ENCODE measurements at places on chromosomes 1 and 21.
A peak's percentile ranks its signal among the peaks of the same experiment; 100 is the strongest.

- DNase-seq: no peak
Observed at GRCh38 chr21:27787046-27787445, 820.2 kb upstream of the ADAMTS5 start.

- DNase-seq: no peak
Observed at GRCh38 chr1:78184460-78185072, 138.8 kb downstream of the GIPC2 start.

- DNase-seq: no peak
Observed at GRCh38 chr1:211684331-211684730, 8.9 kb upstream of the NEK2 start.

DNA sequence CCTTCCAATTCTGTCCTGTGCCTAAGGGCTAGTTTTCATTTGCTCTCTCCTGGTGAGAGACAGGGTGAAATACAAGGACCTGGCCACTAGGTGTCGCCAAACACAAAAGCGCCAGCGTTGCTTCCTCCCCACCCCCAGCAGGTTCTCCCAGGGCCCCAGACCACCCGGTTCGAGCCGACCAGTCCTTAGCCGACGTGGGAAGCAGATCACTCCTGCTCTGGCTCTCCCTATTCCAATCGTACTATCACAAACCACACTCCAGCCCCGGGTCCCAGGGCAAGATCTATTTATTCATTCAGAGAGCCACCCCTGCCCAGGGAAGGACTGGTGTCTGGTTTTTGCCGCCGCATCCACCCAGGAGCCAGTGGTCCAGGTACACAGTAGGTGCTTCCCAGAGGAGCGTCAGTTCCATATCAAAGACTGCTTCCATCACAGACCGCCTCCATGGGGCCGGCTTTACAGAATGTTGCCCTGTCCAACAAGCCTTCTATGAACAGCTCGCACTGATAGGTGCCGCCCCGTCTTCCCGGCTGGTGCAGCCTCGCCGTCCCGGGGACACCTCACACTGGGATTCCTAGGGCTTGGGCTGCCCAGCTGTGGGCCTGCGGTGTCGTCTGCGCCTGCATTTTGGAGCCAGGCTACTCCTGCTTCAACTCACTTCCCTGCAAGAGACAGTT is 35.0 kb downstream of the CTNNBIP1 start:
- peak; percentile 95 for DNase-seq

- DNase-seq: no peak
Observed at GRCh38 chr1:231934797-231935196, 308.2 kb downstream of the DISC1 start.

DNA sequence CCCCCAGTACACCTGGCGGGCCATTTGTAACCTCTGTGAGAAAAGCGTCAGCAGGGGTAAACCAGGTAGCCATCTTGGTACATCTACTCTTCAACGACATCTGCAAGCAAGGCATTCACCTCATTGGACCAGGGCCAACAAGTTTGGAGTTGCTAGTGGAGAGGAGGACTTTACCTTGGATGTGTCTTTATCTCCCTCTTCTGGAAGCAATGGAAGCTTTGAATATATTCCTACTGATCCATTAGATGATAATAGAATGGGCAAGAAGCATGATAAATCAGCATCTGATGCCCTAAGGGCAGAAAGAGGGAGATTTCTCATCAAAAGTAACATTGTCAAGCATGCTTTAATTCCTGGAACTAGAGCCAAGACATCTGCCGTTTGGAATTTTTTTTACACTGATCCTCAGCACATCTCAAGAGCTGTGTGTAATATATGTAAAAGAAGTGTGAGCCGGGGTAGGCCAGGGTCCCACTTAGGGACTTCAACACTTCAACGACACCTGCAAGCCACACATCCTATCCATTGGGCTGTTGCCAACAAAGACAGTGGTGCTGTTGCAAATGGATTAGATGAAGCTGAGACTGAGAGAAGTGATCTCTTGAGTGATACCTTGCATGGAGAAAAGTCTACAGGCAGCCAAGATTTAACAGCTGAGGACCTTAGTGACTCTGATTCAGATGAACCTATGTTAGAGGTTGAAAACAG is 2.7 kb downstream of the ZBED6 start:
- no peak for DNase-seq

GRCh38 chr1:59290193-59290949 is 6.5 kb upstream of the FGGY start:
- DNase-seq: no peak

GRCh38 chr21:17931080-17931479 is 111.9 kb upstream of the C21orf91 start:
- DNase-seq: no peak

GRCh38 chr1:74629283-74629682 is 44.3 kb downstream of the ERICH3 start:
- no peak for DNase-seq

GRCh38 chr1:35706846-35707600 is 11.7 kb downstream of the C1orf216 start:
- no peak for DNase-seq

DNA sequence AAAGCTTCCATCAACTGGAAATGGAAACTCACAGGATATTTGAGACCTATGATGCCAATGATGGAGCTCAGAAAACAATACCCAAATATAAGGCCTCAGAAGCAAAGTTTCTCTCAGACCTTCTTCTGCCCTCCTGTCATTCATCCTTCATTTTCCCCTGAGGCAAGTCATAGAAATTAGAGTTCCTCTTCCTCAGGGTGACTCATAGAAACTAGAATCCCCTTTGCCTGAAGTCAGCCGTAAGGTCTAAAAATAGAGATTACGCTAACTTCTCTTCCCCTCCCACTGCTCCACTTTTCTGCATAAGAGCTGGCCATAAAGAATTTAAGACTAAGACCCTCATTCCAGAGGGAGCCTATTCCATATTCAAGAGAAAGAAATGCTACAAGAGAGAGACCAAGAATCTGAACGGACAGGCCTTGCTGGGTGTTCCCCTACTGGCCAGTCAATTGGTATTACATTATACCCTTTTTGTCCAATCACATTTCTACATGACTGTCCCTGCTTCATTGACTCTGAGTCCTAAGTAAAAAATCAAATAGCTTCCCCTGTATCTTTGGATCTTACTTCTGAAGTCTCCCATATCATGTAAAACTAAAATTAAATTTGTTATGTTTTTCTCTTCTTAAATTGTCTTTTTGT is 994.9 kb downstream of the ADGRL2 start:
- no peak for DNase-seq

- no peak for DNase-seq
Observed at GRCh38 chr1:19138958-19139581, 71.0 kb downstream of the UBR4 start.

GRCh38 chr1:22332795-22333499 is 118.7 kb upstream of the ZBTB40 start:
- DNase-seq: peak; percentile 54

GRCh38 chr1:97903626-97904025 is 17.2 kb downstream of the DPYD start:
- DNase-seq: no peak

DNA sequence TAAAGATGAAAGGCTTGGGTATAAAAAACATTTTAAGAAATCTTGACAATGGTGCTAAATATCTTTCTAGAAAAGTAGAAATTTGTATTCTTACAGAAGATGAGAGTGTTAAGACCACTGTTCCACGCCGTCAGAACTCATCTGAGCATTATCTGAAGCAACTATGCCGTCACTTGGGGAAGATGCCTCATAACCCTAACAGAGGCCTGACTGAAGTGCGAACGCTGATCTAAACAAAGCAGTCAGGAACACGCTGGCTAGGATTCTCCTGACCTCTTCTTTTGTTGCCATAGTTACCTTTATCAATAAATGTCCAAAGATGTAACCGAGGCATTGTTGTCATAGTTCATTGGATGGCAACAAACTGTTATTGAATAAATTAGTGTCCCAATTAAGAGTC is 612.4 kb downstream of the LTN1 start:
- DNase-seq: no peak

GRCh38 chr1:155177192-155177917 is 3.7 kb downstream of the TRIM46 start:
- no peak for DNase-seq

- DNase-seq: no peak
Observed at GRCh38 chr1:27343639-27344025, 1.8 kb downstream of the SYTL1 start.

- no peak for DNase-seq
Observed at GRCh38 chr1:100397681-100398080, 45.4 kb downstream of the CDC14A start.

DNA sequence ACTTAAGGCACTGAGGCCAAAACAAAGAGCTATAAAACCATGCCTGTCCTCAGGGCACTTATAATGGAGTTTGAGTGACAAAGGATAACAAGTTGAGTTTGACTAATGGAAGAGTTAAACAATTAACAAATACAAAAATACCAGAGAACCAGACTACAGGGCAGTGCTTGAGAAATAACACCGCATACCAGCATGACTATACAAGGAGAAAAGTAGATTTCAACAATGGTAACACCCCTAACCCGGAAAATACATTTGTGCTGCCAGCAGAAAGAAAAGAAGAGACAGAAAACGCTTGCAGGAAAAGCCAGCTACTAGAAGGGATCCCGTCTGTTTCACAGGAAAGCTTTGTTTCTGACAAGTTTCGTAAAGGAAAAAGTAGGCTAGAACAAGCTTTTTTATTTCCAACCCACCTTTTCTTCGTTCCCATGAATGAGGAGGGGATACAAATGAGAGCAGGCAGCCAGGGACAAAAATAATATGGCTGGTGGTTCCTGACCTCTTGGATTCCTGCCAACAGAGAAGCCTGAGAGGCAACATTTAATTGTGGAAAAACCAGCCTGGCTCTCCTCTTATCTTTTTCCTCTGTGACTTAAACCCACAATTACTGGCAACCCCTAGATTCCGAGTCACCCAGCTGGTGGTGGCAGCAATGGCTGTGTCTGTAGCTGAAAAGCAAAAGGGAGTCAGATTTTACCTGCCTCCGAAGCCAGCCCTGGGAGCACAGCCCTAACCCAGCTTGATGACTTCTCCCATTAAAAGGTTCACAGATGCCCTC is 56.5 kb downstream of the WLS start:
- DNase-seq: no peak

GRCh38 chr1:168552961-168553360 is 9.2 kb upstream of the XCL2 start:
- no peak for DNase-seq

DNA sequence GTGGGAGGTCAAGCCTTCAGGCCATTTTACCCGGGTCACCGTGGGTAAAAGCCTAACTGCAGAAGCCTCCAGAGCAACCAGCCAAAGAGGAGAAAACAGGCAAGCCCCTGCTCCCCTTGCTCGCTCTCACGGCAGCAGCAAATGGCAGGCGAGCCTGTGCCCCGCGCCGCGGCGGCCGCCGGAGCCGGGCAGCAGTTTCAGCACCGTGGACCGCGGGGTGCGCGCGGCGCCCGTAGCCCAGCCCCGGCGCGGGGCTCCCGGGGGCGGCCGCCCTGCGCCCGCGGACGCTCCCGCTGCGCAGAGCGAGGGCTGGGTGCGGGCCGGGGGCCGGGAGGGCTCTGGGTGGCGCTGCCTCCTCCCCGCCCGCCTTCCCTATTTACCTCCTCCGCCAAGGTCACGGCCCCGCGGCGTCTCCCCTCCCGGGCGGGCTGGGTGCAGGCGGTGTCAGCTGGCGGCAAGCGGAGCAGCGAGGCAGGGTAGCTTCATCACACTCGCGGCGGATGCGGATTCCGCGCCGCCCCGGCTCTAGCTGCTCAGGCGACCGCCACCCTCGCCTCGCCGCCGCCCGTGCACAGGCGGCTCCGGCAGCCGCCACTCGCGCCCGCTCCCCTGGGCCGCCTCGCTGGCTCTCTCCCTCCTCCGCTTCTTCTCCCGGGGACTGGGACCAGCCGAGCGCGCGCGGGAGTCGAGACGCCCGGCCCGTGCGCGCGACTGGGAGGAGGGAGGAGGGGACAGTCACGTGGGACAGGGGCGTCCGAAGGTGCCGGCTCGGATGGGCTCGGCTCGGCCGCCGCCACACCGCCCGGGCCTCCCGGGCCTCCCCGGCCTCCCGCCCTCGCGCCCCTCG is at the start of gene RGS7:
TSS of gene RGS7 (minus strand) at position 687 of the 847 bp plus-strand sequence.
- peak; percentile 75 for DNase-seq

DNA sequence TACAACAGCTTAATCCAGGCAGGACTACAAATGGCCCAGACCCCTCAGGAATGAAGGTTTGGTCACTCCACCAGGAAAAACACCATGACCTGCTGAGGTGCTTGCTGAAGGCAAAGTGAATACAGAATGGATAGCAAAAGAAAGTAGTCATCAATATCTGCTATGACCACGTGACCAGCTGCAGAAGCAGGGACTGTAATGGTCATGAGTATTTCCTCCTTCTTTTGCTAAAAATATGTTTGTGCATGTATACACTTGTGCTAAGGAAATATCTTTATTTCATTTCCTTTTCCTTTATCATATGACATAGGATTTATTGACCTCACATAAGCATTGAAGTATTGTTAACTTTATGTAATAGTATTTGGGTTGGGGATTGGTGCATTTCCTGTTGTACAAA is 26.4 kb upstream of the GOLT1A start:
- DNase-seq: no peak

GRCh38 chr1:41720861-41721410 is 197.8 kb downstream of the HIVEP3 start:
- no peak for DNase-seq

GRCh38 chr1:47646676-47647075 is 208.8 kb downstream of the FOXD2 start:
- DNase-seq: no peak

DNA sequence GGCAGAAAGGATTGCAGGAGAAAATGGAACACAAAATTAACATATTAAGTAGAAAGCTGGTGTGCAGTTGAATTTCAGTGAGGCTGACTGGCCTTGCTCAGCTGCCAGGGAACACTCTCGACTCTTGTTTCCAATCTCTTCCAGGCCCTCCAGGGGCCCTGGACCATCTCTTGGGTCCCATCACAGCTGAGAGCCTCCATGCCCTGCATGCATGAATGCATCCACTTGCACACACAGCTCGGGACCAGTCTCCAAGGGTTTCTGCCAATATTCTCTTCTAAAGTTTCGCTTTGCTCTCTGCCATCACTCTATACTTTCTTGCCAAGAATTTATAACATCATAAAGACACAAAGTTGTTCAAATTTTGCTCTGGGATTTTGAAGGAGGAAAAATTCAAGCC is 200.3 kb downstream of the DSCAM start:
- no peak for DNase-seq

- DNase-seq: no peak
Observed at GRCh38 chr1:30047576-30047975, 675.8 kb downstream of the MATN1 start.

- DNase-seq: no peak
Observed at GRCh38 chr1:165697491-165697880, 876 bp downstream of the ALDH9A1 start.

DNA sequence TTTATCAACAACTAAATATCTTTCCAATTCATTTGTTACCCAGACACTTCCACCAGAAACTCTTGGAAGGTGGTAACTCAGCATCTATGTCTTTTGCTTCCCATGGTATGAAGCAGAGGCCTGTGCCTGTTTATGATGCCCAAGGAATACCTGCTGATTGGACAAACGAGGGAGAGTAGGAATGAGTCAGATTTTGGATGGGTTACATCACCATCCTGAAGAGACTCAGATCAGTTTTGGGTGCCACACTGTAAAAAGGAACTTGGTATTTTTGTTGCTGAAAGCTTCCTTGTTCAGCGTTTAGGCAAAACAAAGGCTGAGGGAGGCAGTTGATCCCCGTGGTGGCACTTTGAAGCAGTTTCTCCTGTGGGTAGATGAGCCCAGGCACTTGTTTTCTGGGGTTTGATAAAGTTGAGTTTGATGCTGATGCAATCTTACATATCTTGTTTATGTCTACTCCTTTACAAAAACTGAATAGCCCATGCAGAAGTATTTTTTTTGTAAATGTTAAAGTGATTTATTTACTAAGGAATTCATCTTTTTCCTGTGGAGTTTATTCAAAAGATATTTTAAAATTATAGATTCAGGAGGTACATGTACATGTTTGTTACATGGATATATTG is 26.7 kb upstream of the CYP4X1 start:
- no peak for DNase-seq

GRCh38 chr1:211468595-211468994 is 23.4 kb downstream of the RD3 start:
- DNase-seq: no peak
